Stomach (tissue), 19 donors: ENCODE measurements at places on chromosomes 2 and 18. TPM values are rescaled to one million over a fixed set of nuclear protein-coding genes. Genes with fewer than 3 reads are reported as not detected.

- no peak for DNase-seq
Measured at GRCh38 chr2:190636361-190636760, 12.5 kb upstream of the NAB1 start.

GRCh38 chr2:160534996-160535395 lies 41.4 kb upstream of the RBMS1 start:
- no peak for DNase-seq

NXPH2 gene
- not detected for total RNA-seq

DNA sequence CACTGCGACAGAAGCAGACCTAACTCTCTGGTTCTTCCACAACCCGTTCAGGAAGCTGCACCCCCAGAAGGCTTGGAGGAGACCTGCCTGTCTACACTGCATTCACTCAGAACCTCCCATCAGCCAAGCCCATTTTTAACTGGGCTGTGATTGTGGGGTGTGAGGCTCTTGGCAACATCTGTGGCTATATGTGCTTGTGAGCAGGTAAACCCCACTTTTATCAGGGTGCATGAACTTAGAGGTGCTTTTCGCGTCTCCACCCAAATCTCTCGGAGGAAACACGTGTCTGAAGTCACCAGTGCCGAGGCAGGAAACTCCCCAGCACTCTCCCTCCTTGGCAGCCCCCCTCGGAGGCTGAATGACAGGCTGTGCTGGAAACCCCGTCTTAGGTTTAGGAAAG lies 158.2 kb upstream of the SALL3 start:
- no peak for DNase-seq

SLC14A1 gene
- total RNA-seq, result not detected

- DNase-seq, result no peak
Measured at GRCh38 chr2:48638261-48638660, 20.6 kb downstream of the GTF2A1L start.

AGAP1 gene
- 139 TPM for total RNA-seq

GRCh38 chr2:190582736-190583506 lies 48.4 kb upstream of the NEMP2 start:
- DNase-seq, result peak; percentile 21

SLC38A11 gene
- total RNA-seq, result 1.3 TPM

CCDC102B gene
- total RNA-seq, result 11.2 TPM

CD28 gene
- total RNA-seq, result not detected

DNA sequence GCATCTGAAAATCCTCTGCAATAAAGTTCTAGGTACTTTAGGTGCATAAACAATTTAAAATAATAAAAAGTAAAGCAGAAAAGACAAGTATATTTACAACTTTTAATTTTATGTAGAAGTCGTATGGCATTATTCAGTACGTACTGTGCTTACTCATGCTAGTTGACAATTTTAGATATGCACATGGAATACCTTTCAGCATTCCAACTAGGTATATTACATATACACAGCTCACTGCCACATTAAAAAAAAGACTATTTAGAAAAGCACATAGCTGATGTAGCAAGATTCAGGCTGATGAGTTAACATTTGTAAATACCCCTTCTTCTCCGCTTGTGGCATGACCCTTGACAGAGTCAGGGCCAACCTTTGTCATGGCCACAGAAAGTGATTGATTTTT lies 171.2 kb downstream of the FBXO15 start:
- no peak for DNase-seq

GRCh38 chr18:74376523-74376922 lies 60.9 kb downstream of the C18orf63 start:
- no peak for DNase-seq

MAPK4 gene
- 5.2 TPM for total RNA-seq

GRCh38 chr2:2898744-2899143 lies 478.9 kb downstream of the EIPR1 start:
- DNase-seq, result no peak

GRCh38 chr2:39994151-39994550 lies 215.1 kb upstream of the THUMPD2 start:
- DNase-seq, result no peak

PLEK gene
- 3.8 TPM for total RNA-seq

GRCh38 chr2:127508631-127509034 lies 17.7 kb downstream of the IWS1 start:
- peak; percentile 56 for DNase-seq

GRCh38 chr18:67995769-67996168 lies 479.2 kb upstream of the DSEL start:
- DNase-seq, result no peak

DNA sequence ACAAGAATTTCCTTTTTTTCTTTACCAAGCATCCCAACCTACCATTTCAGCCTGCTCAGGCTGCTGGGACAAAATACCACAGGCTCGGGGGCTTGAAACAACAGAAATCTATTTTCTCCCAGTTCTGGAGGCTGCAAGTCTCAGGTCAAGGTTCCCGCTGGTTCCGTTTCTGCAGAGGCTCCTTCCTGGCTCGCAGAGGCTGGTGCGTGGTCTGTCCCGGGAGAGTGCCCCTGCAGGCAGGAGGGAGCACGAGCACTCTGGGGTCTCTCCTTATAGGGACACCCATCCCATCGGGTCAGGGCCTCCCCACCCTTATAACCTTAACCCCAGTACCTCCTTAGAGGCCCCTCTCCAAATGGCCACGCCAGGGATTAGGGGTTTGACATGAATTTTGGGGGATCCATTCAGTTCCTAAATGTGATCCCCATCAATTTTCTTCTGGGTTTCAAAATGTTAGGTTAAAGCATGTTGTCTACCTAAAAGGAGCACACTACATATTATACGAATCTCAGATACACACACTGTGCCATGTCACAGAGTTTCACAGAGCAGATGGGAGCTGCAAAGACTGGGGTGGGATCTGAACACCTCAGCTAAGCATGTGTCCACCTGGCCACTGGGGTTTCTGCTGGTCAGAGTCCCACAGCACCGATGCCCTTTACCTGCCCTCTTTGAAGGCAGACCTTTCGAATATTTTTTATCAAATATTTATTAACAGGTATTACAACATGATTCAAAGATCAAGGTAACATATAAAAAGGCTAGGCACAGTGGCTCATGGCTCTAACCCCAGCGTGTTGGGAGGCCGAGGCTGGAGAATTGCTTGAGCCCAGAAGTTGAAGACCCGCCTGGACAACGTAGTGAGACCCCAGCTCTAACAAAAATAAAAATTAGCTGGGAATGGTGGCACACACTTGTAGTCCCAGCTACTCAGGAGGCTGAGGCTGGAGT lies 17.6 kb upstream of the ADI1 start:
- DNase-seq, result no peak

POTEI gene
- 0.58 TPM for total RNA-seq

- DNase-seq, result no peak
Measured at GRCh38 chr18:8450013-8450412, 159.2 kb upstream of the RAB12 start.

DNA sequence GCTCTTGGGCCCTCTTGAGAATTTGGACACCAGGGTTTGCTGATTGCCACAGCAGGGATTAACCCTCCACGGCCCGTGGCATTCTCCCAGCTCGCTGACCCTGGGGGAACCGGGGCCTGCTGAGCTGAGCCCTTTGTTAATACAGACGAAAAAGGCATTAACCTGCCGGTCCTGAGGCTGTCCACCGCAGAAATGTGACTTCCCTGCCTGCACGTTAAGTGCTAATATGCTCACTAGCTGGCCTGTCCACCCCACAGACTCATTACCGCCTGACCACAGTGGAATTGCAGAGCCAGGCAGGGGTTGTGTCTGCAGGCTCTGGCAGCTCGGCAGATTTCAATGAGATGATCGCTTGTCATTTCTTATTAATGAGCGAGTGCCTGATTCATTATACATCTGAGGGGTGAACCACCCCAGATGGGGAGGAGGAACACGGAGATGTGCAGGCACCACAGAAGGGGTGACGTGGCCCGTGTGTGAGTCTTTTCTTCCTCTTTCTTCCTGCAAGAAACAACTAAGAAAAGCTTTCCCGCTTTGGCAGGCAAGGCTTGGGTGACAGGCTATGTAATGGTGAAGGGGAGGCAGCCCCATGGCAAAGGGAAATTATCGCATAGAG lies 126.0 kb downstream of the GLI2 start:
- DNase-seq, result no peak

- DNase-seq, result no peak
Measured at GRCh38 chr2:24438106-24438505, 52.9 kb upstream of the NCOA1 start.

- DNase-seq, result no peak
Measured at GRCh38 chr2:48145845-48146452, 239.7 kb upstream of the FBXO11 start.

DNA sequence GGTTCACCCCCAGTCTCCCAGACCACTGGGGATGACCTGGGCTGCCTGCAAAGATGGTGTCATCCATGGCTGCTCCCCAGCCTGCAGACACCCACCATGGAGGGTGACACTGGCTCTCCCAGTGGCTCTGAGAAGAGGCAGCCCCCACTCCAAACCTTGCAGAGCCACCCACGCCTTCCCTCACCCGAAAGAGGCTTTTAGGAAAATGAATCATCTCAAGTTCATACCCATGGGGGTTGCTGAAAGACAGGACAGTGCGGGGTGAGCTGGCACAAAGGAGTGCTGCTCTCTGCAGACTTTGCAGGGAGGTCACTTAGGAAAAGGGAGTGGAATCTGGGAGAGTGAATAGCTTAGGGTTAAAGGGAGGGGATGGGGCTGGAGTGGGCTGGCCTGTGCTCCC lies 36.4 kb downstream of the MPHOSPH10 start:
- DNase-seq, result no peak

GRCh38 chr18:5600378-5601071 lies 56.7 kb upstream of the EPB41L3 start:
- DNase-seq, result peak; percentile 61

GRCh38 chr2:80246534-80246933 lies 58.0 kb downstream of the LRRTM1 start:
- DNase-seq, result no peak

- no peak for DNase-seq
Measured at GRCh38 chr2:182914852-182915251, 48.4 kb upstream of the FRZB start.

DNA sequence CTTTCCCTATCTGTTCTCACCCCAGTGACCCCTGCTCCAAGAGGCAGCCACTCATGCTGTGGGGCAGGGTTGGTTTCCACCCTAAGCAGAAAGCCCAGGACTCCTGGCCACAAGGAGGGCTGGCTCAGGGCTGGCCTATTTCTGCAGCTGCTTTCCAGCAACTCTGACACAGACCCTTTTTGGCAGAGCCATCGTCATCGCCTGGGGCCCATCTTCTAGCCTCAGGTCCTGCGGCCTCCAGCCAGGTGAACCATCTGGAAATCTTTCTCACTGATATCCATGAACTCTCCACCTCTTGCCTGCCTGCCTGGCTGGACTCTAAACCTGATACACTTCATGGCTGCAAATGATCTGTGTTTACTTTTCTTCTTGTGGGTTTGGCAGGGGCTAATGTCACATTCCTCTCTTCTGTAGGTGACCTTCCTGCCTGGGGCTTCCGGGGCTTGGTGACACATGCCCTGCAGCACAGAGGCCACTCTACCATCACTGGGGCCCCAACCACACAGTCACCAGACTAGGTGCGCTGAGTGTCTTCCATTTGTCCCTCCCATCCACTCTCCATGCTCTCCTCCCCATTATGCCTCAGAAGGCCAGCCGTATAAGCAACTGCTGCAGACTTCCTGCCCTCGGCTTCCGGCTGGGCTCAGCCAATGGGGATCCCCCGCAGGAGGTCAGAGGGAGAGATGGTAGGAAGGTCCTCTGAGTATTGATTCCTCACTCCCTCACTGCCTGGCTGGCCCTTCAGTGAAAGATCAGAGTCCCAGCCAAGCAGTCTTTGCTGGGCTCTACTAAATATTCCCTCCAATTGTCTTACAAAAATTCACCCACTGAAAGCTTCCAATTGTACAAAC lies 9.7 kb upstream of the COPS8 start:
- DNase-seq, result peak; percentile 34

GRCh38 chr2:214203214-214203613 lies 207.6 kb upstream of the VWC2L start:
- DNase-seq, result no peak

FAM237A gene
- not detected for total RNA-seq

DNA sequence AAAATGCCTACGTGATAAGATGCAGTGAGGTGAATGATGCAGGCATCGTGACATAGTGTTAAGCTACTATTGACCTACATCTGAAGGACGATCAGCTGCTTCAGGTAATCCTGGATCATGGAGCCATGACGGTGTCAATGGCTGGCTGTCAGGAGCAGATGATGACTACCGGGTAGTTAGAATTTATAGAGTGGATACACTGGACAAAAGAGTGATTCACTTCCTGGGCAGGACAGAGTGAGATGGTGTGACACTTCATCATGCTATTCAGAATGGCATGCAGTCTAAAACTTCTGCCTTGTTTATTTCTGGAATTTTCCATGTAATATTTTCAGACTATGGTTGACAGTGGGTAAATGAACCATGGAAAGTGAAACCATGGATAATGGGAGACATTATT lies 29.5 kb downstream of the METTL8 start:
- DNase-seq, result no peak

GRCh38 chr2:213007290-213007838 lies 144.0 kb downstream of the IKZF2 start:
- DNase-seq, result no peak

GRCh38 chr2:179981085-179981484 lies 26.0 kb downstream of the CWC22 start:
- no peak for DNase-seq

DNA sequence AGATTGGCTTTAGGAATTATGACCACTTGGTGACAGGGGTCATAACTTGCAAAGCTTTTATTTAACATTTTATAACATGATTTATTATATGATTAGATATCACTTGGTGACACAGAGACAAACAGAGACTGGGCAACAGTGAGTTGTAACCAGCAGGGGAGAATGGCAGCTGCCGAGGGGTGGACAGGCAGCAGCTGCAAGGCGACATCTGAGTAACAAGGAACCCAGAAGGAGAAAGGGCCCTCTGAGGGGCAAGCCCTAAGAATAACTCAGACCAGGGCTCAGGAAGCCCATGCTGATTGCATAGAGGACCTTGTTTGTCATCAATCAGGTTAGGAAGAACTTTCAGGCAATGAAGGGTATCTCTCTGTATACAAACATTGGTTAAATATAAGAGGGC lies 339.9 kb upstream of the SOX11 start:
- DNase-seq, result no peak

GRCh38 chr2:199457147-199458008 lies at the start of gene SATB2:
SATB2 (minus strand) TSS chr2:199457939; CDS start chr2:199456037, 1,902 bp downstream.
- DNase-seq, result peak; percentile 58

- no peak for DNase-seq
Measured at GRCh38 chr18:13191031-13191430, 27.5 kb upstream of the LDLRAD4 start.

GRCh38 chr2:54047091-54047490 lies 68.3 kb upstream of the ACYP2 start:
- no peak for DNase-seq

- DNase-seq, result no peak
Measured at GRCh38 chr2:165120740-165121467, 82.9 kb downstream of the SCN3A start.

ST8SIA3 gene
- total RNA-seq, result 0.55 TPM

GRCh38 chr18:64592246-64592645 lies 443.4 kb upstream of the LINC00305 start:
- DNase-seq, result no peak

MAL gene
- 38.0 TPM for total RNA-seq
